ENCODE measurements at places on chromosomes 12 and 14.

DNA sequence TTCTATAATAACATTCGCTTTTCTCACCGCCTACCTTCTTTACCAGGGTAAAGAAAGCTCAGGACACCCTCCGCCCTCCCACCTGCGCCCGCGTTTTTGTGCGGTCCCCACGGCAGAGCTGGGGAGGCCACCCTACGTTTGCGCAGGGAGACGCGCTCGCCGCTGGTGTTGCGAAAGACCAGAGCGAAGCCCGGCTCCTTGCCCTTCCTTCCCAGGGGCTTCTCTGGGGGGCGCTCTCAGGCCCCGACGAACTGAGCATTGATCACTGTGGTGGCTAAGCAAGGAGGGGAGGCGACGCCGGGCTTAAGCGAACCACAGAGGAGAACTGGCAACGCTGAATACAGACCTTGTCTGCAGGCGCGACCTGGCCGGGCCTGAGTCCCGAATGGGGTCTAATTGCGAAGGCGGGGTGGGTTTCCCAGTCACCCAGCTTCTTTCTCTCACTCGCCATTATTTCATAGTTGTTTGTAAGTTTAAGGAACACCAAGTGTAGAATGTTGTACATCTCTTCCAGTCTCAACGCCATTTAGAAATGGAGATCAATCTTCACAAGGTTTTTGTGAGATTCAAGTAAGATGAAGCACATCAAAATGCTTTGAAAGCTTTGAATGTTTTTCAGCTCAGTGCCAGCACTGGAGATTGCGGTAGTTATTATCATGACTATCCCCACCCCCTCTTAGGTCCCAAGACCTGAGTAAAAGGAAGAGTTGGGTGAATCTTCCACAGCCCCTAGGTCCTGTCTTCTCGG is 1.7 kb upstream of the NKX2-1 start:
- DNase-seq: no peak

- no peak for DNase-seq
Observed at GRCh38 chr12:64070454-64070853, 151.6 kb downstream of the KICS2 start.

DNA sequence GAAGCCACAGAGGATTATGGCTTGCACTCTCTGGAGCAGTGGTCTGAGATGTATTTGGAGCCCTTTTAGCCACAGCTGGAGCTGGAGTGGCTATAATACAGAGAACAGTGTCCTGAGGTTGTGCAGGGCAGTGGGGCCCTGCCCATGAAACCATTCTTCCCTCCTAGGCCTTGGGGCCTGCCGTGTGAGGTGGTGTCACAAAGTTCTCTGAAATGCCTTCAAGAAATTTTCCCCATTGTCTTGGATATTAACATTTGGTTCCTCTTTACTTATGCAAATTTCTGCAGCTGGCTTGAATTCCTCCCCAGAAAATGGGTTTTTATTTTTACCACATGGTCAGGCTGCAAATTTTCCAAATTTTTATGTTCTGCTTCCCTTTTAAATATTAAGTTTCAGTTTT is 79.3 kb downstream of the UNC79 start:
- DNase-seq: no peak

DNA sequence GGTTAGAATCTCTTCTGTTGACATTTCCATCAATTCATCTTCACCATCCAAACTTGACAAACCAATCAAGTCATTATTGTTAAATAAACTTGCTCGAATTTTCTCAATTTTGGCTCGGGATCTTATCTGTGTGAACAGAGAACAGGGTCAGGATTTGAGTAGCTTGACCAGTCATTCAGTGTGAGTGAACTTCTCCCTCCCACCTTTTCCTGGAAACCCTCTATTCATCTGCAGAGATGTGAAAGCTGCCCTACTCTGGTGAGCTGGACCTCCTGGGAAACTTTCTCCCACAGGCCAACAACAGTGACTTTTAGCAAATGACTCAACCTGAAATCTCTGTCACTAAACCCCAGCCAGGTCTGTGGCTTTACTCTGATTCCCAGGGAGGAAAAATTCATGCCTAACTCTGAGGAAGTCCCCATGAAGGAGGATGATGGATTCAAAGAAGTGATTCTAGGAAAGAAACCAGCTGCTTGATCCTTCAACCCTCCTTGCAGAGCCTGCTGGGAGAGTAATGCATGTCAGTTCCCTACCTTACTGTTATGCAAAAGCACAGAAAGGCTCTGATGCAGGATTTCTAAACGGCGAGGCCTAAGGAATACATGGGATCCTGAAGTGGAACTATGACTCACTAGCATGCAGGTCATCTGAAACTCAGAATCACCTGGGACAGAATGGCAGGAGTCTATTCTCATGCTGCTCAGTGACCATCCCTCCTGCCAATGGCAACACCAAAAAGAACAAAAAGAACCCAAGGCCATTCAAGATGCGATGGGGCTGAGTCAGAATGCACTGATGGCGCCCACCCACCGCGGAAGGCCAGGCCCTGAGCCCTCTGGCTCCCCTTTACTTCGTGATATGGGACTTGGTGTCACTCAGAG is 58.0 kb downstream of the TRAFD1 start:
- no peak for DNase-seq

DNA sequence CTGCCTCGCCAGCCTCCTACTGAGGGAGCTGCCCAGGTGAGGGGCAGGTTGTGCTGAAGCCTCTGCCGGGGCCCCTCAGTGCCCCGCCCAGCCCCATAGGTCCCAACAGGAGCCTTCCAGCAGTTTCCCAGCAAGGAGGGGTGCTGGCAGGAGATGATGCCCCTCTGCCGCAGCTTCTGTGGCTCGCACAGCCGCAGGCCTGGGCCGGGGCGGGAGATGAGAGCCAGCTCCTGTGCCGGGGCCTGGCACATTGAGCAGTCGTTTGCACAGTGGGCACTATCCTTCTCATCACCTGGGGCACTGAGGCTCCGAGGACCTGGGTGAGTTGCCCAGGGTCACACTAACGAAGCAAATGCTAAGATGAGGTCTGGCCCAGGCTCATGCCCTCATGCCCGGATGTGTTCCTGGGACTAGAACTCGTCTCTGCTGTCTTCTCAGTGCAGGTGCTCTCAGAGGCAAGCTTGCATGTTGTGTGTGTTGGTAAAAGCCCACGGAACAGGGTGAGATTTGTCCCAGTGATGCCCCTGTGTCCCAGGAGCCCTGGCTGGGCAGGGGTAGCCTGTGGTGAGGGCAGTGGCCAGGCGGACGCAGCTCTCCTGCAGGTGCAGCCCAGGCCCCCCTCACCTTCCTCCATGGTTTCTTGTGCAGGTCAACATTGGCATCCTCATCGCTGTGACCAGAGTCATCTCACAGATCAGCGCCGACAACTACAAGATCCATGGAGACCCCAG is 177.5 kb downstream of the ADGRD1 start:
- no peak for DNase-seq

DNA sequence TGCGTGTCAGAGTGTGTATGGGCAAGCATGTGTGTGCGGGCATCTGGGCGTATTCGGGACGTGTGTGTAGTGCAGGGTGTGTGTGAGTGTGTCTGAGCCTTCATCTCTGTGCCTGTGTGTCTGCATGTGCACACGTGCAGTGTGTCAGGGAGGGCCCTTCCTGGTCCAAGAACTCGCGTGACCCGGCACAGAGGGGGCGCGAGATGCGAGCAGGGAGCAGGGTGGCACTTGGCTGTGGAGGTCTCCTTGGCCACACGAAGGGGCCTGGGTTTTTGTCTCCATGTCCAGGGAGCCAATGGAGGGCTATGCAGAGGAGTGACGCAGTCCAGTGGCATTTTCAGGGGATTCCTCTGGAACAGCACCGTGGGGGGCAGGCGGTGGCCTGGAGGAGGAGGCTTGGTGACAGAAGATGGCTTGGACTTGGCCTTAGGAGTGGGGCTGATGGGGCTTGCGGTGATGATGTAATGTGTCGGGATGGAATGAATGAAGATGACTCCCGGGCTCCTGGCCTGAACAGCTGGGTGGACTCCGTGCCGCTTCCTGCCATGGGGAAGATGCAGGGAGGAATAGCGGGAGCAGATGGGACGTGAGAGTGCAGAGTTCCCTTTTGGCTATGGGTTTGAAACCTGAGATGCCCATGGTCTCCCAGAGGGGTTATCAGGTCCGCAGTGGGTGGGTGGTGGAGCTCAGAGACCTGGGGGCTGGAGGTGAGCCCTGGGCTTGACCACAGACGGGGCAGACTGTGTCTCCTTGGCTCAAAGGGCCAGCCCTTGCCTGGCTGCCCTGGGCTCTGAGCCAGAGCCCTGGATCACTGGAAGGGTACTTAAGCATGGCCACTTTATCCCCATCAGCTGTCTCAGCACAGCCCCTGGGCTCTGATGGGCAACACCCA is 208.3 kb downstream of the PHETA1 start:
- DNase-seq: no peak

GRCh38 chr14:36493761-36494160 is 26.3 kb downstream of the NKX2-1 start:
- DNase-seq: no peak

DNA sequence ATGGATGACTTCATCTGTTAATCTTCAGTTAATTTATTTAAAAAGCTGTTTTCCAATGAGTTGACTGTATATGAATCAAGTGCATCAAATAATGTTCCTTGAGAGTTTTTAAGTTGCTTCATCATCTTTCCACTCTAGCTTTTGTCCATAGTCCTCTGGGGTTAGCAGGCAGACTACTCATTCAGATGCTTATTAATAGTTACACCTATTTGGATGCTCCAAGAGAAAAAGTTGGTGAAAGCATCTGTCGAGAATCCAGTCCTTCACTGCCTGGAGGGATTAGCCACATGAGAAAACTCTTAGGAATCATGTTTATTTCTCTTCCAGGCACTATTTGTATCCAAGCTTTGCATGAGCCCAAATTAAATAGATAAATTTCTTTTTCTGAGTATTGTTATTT is 70.2 kb downstream of the DACT1 start:
- no peak for DNase-seq

GRCh38 chr12:60168441-60168840 is 572.6 kb downstream of the SLC16A7 start:
- no peak for DNase-seq

DNA sequence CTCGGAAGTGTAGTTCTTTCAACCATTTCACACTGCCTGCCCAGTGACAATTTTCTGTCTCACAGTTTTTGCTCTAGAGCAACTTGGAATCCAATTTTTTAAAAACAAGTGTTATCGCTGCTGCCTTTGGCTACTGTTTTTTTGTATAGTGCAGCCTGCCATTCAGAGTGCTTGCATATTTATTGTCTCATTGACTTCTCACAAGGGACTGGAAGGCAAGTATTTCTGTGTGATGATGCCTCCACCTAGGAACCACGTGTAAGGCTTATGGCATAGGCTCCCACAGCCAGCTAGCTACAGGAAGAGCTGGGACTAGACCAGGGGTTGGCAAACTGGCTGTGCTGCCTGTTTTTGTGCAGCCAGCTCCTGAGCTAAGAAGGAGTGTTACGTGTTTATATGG is 903 bp downstream of the PARPBP start:
- no peak for DNase-seq

GRCh38 chr12:100666588-100666987 is 93.1 kb downstream of the GAS2L3 start:
- DNase-seq: no peak

- no peak for DNase-seq
Observed at GRCh38 chr14:88879022-88879421, 54.6 kb downstream of the TTC8 start.

DNA sequence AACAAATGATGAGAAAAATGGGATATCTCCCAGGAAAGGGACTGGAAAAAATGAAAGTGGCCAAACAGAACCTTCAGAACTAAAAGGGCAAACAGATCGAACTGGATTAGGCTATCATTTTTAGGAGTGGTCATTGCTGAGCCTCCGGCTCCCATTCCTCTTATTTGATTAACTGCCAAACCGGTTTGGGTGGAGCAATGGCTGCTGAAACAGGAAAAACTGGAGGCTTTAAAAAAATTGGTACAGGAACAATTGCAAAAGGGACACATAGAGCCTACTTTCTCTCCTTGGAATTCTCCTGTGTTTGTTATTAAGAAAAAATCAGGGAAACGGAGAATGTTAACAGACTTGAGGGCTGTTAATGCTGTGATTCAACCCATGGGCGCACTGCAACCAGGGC is 49.7 kb downstream of the TNFAIP2 start:
- DNase-seq: no peak

GRCh38 chr14:28867571-28867970 is 101.0 kb downstream of the FOXG1 start:
- no peak for DNase-seq

DNA sequence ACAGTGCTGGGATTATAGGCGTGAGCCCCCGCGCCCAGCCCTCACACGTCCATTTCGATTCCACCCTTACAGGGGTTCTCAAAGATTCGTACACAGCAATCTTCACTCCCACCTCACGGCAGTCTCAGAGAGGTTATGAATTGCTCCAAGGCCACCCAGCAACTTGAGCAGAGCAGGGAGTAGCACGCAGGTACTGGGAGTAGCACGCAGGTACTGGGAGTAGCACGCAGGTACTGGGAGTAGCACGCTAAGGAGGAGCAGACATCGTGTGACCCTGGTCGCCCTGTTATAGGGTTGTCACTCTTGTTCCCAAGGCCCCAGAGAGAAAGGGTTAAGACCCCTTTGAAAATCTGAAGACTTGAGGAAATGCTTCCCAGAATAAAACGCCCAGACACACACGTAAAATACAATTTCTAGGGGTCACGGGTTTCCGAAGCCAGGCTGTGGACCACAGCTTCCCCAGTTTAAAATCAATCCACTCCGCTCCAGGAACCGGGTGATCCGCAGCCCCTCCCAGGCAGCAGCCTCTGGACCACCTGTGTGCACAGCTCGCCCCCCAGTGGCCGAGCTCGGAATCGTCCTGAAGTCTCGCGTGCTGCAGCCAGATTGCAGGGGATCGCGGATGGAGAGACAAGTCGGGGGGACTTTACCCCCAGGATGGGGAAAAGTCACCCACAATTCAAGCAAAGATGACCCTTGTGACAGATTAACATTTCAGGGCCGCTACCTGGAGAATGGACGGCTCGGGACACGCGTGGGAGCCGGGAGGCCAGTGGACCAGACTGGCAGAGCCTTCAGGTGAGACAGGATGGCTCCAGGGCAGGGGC is 92.0 kb downstream of the SCARB1 start:
- peak; percentile 63 for DNase-seq

DNA sequence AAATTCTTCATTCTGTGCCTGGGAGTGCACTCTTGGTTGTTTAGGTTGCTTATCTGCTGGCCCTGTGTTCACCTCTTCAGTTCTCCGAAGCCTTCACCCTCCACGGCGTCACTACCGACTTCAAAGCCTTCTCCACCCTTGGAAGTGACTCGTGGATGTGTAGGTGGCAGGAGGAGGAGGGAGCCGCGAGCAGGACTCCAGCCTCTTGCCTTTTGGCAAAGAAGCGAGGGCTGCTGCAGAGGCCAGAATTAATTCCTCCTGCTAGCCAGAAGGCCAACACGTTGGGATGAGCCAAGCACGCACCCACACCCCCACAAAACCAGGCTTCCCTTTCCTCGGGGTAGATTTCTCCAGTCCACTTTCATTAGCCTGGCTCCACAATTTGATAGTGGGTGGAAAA is 86.5 kb downstream of the TBX5 start:
- DNase-seq: no peak

GRCh38 chr12:6167327-6168280 is 32.6 kb upstream of the CD9 start:
- no peak for DNase-seq

DNA sequence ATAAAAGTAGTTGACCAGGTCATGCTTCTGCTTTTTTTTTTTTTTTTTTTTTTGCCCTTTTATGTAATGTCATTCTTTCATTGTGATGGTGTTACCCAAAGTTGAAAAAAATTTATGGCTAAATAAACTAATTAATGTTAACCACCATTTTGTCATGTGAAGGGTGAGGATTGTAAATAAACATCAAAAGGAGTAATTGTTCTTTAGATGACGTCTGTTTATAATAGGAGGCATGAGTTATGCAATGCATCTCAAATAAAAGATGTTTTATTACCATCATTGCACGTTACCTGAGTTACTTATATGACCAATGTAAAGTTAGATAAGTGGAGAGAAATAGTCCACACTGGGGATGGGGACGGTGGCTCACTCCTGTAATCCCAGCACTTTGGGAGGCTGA is 349.9 kb upstream of the PDE3A start:
- DNase-seq: no peak
